ENCODE measurements at places on chromosomes 2 and 18.

DNA sequence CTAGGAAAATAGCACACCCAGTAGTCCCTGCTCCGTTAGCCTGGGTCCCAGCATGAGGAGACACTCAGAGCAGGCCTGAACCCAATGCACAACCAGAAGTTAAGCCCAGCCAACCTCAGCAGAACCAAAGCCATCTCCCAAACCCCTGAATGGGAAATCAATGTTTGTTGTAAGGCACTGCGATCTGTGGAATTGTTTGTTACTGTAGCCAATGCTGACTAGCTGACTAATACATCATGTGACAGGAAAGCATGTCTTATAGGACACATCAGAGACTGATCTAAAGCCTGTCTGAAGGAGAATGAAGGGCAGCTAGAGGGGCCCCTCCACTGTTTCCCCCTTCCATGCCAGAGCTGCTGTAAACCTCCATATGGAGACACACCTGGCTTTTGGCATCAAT lies 96.4 kb downstream of the MARCHF4 start:
- no peak for DNase-seq

GRCh38 chr2:120708944-120709607 lies 26.6 kb upstream of the GLI2 start:
- no peak for DNase-seq

GRCh38 chr2:97669448-97669847 lies at the start of gene C2orf92:
TSS of gene C2orf92 (plus strand) at chr2:97669713. CDS start at chr2:97669789, 76 bp downstream.
- DNase-seq: no peak

GRCh38 chr2:96656540-96656939 lies 14.0 kb downstream of the FER1L5 start:
- no peak for DNase-seq

- no peak for DNase-seq
Observed at GRCh38 chr2:213162516-213163118, 11.2 kb upstream of the IKZF2 start.

DNA sequence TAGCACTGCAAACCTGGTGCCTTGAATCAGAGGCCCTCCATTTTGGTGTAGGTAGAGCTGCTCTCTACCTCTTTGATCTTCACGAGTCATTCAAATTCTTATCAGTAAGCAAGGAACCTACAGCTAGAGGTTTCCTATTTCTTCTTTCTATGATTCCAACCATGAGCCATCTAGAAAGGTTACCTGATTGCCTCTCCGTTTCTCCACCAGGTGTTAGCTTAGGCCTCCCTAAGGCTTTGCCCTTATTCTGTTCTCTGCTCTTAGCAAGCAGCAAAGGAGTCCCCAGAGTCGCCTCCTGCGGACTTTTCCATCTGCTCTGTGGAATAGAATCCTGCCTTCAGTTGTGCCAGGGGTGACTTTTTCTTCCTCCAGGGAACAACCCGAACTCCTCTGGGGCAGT lies 173.6 kb downstream of the GRB14 start:
- DNase-seq: no peak

DNA sequence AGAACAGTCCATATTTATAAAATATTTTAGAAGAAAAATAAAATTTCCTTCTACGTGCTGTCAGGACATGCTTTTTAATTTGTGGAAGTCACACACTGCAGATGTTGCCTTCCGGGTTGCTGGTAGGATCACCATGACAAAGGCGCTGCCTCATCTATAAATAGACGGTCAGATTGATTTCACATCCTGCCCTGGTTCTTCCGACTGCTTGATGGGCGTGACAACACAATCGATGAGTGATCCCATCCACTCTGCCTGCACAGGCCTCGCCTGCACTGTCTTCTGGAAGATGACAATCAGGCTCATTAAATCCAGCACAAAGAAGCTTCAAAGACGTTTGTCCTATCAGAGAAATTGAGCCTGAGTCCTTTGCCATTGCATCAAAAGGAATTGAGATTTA lies 318.9 kb upstream of the TRIB2 start:
- no peak for DNase-seq

DNA sequence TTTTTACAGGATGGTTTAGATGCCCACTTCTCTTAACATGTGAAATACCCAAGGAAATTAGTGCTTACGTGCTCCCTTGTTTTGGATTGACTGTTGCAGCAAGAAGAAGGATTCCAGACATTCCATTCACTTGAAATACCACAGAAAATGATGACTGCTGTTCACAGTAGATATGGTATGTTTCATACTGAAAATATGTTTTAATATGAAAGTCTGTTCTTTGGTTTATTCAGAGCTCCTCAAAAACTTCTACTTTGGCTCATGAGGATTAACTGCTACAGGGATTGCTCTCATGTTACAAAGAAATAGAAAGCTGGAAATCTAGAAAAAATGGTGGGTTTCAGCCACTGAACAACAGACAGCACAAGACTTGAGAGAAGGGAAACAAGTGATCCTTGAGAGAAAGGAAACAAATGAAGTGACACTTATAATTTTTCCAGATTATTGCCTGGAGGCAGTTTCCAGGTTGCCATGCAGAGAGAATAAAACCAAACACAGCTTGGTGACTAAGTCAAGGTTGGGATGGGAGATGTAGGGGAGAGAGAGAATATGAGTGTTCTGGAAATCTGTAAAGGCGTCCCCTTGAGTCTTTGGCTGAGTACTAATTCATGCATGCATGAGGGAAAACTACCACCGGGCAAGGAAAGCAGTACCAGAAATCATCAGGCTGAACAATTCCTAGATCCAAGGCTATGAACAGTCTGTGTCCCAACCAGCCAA lies 348.1 kb downstream of the CLIP4 start:
- peak; percentile 64 for DNase-seq

- no peak for DNase-seq
Observed at GRCh38 chr18:7855671-7856070, 288.6 kb downstream of the PTPRM start.

DNA sequence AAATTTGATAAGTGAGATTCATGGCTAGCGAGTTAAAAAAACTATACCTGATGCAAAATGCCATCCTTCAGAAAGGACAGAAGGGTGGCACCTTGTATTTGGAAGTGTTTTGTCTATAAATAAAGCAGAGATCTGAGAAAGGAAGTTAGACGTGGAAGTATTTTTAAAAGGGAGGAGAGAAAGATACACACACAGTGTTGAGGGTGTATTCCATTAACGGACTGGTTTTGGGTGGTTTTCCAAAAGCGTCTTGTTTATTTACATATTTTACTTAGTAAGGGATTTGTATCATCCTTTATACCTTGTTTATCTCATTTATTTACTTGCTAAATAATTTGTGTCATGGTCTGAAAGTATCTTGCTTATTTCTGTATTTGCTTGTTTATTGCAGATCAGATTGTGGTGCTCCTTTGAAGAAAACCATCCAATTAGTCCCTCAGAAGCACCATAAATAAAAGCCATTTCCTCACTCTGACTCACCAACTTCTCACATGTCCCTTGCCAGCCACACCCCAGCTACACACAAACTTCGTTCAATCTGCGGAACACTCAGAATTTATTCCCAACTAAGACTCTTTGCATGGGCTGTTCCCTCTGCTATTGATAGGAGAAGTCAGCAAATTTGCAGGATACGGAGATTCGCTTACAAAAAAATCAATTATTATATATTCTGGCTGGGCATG lies 90.8 kb downstream of the FAM124B start:
- no peak for DNase-seq

DNA sequence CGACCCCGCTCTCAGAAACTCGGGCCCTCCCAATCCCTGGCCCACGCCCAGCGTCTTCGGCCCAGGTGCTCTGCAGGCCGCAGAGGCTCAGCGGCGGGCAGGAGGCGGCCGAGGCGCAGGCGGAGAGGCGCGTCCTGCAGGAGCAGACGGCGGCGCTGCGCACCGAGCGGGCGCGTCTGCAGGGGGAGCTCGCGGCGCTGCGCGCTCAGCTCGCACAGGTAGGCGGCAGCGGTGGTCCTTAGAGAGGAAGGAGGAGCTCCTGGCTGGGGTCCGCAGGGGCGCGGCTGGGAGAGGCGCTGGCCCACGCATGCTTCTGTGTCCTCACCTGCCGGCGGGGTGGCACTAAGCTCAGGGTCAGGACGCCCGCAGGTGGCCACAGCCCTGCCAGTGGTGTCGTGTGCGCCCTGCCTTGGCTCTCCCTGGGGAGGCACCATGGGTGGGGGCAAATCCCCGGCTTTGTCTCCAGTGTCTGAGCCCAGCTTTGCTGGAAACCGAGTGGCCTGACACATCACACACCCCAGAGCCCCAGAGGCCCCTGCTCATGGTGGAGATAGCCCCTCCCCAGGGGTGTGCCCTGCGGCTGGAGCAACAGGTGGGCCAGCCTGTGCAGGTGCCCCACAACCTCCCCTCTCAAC lies 14.9 kb upstream of the SNED1 start:
- DNase-seq: no peak

DNA sequence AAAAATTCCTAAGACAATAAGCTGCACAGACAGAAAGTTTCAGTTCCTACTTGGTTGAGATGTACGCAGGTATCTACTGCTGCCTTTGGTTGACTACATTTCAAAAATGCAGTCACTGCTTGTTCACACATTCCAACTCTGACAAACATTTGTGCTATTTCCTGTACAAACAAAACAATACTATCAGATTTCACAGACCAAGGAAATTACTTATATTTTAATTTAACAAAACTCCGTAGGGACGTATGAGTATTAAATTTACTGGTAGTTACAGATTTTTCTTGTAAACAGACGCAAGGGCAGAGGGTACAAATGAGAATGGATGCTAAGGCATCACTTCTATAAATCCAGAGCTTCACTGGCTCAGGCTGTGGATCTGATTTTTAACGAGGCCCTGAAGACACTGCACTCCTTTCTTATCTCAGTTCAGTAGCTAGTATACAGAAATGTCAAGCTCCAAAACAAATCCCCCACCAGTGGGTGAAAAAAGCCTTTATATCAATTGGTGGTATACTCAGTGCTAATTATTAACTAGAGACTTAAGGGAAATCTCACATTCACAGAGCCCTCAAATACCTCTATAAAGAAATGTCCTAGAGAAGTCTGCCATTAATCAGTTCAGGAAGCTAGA lies 31.7 kb upstream of the TTC32 start:
- peak; percentile 66 for DNase-seq

GRCh38 chr2:233976690-233977294 lies 59.6 kb downstream of the TRPM8 start:
- DNase-seq: peak; percentile 74

- DNase-seq: no peak
Observed at GRCh38 chr2:222753251-222753824, 81.9 kb downstream of the MOGAT1 start.

- no peak for DNase-seq
Observed at GRCh38 chr2:64327510-64328414, 126.2 kb upstream of the LGALSL start.

GRCh38 chr2:231714639-231715498 lies 6.5 kb downstream of the PTMA start:
- peak; percentile 47 for DNase-seq

GRCh38 chr2:116769514-116769913 lies 1045.0 kb upstream of the DDX18 start:
- DNase-seq: no peak

DNA sequence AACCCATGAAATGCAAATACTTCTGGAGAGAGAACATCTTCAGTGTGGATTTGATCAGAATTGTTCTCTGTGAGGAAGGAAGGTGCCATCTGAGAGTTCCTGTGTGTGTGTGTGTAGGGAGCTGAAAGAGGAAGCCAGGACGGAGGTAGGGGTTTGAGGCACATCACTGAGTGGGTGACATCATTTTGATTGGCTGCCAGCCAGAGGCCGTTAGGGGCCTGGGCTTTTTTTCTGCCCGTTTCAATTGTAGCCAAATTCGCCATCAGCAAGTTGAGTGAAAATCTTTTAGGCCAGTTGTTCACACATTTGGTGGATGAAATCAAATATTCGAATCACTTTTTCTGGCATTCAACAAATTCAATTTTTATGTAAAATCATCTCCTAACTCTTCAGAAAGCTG lies 48.9 kb downstream of the TSN start:
- DNase-seq: peak; percentile 9

- no peak for DNase-seq
Observed at GRCh38 chr2:27863146-27863545, 27.0 kb downstream of the RBKS start.

DNA sequence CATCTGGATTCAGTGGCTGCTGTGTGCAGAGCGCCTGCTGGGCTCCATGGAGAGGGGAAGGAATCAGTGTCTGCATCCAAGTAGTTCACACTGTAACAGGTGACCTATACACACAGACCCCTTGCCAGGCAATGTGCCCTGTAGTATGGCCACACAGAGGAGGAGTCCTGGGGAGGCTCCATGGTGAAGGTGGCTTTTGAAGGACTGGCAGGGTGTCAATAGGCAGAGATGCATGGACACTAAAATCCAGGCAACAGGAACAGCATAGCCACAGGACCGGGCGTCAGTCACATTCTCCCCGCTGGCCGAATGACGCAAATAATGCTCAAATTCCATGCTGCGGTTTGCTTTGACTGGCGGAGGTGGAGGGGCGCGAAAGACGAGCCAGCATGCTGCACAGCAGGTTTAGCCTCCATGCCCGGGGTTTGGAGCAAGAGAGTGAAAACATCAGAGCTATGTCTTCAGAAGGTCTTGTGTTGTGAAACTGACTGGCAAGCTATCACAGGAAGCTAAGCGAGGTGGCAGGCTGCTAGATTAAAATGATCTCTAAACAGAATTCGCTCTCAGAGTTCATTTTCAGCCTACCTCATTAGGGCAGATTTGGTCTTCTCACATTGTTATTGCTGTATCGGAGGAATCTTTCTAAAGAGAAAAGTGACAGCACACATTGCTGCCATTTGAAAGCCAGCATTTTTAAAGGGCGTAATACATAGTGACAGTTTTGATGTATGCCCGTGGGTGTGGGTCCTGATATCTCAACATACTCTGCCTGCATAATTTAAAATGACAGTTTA lies 1.2 kb upstream of the CHMP1B start:
- DNase-seq: peak; percentile 98

DNA sequence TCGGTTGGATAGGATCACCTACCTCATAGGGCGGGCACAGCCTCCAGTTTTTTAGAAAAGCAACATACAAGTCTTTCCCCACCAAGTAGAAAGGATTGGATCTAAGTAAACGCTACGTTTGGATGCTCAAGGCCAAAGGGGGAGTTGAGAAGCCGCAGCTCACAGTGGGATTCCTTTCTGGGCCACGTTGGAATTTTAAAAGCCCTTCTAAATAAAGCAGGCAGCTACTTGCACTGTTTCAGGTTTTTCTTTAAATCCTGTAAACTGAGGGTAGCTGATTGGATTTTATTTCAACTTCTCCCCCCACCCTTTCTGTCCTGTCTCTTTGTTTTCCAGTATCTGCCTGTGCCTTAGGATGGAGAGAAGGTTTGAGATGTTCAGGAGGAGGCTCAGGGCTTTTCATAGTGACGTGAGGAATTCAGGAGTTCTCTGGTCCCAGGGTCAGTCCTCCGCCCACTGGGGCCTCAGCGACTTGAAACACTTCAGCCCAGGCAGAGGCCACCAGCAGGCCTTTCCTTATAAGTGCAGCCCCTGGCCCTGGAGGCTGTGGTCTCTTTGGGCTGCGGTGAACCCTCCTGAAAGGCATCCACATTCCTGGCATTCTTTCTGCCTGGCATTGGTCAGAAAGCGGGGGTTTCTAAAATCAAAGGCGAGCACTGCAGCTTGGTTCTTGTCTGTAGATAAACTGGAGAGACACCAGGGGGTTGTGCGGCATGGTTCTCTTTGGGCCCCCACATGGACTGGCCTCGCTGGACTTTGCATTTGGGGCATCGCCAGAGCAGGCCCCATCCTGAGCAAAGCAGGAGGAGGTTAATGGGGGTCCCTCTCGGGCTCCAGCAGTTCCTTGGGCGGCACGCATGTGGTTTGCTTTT lies 44.5 kb downstream of the SH3BP4 start:
- DNase-seq: peak; percentile 70
